ENCODE measurements at places on chromosomes 5 and 9. TPM values are rescaled to one million over a fixed set of nuclear protein-coding genes. Genes with fewer than 3 reads are reported as not detected.

IL4 gene
- not detected for total RNA-seq

BAAT gene
- not detected for total RNA-seq

MARCHF11 gene
- not detected for total RNA-seq

SLC25A2 gene
- 3.6 TPM for total RNA-seq

PAEP gene
- not detected for total RNA-seq

SLC36A3 gene
- total RNA-seq, result not detected

SPINK6 gene
- total RNA-seq, result not detected

- no peaks in the 10 kb centered on the region for H3K4me1 ChIP-seq
- no peak for DNase-seq
- H3K27me3 ChIP-seq, result no peaks in the 10 kb centered on the region
- no peak overlapping the region for H3K4me3 ChIP-seq
- H3K27ac ChIP-seq, result no peak overlapping the region
Observed at GRCh38 chr5:3393920-3394597, 201.6 kb upstream of the IRX1 start.

DNA sequence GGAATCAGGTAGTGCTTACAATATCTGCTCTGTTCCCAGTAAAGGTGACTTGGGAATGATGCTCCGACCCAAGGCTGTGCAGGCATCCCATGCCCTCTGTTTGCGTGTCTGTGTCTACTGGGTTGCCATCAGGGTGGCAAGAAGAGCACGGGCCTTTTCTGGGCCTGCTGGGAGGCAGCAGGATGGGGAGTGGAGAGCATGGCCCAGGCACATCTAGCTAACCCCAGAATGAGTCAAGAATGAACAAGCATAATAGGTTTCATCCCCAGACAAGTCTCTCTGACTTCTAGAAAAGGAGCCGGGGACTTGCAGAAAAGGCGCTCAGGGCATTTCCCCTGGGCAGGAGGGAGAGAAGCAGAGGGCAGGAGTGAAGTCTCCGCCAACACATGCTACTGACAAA is 260.4 kb downstream of the IRX1 start:
- H3K4me3 ChIP-seq, result no peak overlapping the region
- no peaks in the 10 kb centered on the region for H3K27me3 ChIP-seq
- DNase-seq, result no peak
- no peaks in the 10 kb centered on the region for H3K4me1 ChIP-seq

DNA sequence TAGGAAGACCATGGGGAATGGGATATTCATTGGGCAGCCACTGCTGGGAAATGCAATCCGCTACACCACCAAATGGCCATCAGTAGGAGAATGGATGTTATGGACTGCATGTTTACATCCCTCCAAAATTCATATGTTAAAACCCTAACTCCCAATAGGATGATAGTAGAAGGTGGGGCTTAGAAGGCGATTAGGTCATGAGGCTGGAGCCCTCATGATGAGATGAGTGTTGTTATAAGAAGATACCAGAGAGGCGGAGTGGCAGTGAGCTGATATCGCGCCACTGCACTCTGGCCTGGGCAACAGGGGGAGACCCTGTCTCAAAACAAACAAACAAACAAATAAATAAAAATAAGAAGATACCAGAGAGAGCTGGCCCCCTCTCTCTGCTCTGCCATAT is 16.1 kb upstream of the GTF3C5 start:
- no peaks in the 10 kb centered on the region for H3K4me1 ChIP-seq
- H3K4me3 ChIP-seq, result no peak overlapping the region
- H3K36me3 ChIP-seq, result no peaks in the 10 kb centered on the region
- no peak overlapping the region for H3K27ac ChIP-seq

DNA sequence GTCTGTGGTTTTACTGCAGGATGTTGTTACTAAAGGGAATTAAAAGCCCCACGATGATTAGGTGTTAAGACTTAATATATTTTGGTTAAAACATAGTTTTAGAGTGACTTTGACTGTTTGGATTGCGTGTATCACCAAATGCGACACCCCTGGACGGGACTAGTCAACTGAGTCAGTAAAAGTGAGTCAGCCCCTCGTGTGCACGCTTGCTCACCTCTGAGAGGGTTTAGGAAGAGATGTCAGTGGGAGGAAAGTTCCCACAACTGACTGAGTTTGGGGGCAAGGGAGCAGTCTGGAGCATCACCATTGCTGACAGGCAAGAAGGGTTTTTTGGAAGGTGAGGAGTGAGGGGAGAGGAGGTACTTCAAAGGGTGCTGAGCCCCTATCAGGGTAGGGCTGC is 14.4 kb upstream of the DMRT3 start:
- peaks cover 28% of the 10 kb centered on the region for H3K27me3 ChIP-seq
- no peak overlapping the region for H3K27ac ChIP-seq
- H3K36me3 ChIP-seq, result no peaks in the 10 kb centered on the region
- no peak for DNase-seq
- H3K4me1 ChIP-seq, result no peaks in the 10 kb centered on the region

- no peaks in the 10 kb centered on the region for H3K27me3 ChIP-seq
- no peak overlapping the region for H3K4me3 ChIP-seq
- no peaks in the 10 kb centered on the region for H3K4me1 ChIP-seq
- no peaks in the 10 kb centered on the region for H3K36me3 ChIP-seq
- H3K27ac ChIP-seq, result no peak overlapping the region
Observed at GRCh38 chr9:28464481-28465216, 891.4 kb upstream of the C9orf72 start.

DNA sequence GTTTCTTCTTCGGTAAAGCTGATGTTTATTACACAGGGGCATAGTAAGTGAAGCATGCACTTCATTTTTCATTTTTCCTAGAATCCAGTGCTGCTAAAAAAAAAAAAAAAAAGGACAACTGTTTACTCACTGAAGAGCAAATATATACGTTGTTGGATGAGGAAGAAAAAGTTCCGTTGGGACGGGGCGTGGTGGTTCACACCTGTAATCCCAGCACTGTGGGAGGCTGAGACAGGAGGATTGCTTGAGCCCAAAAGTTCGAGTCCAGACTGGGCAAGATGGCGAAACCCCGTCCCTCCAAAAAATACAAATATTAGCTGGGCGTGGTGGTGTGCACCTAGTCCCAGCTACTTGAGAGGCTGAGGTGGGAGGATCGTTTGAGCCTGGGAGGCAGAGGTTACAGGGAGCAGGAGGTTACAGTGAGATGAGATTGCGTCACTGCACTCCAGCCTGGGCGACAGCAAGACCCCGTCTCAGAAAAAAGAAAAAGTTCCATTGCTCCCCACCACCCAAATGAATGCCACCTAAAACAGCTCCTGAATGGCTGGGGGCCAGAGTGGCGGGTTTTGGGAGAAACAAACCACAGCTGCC is 60.1 kb upstream of the GNE start:
- no peak for DNase-seq
- no peaks in the 10 kb centered on the region for H3K27me3 ChIP-seq
- no peak overlapping the region for H3K27ac ChIP-seq
- no peak overlapping the region for H3K4me3 ChIP-seq

GRCh38 chr5:41368158-41368557 is 142.2 kb downstream of the PLCXD3 start:
- no peak overlapping the region for H3K27ac ChIP-seq
- no peaks in the 10 kb centered on the region for H3K4me1 ChIP-seq
- no peak for DNase-seq
- H3K27me3 ChIP-seq, result no peaks in the 10 kb centered on the region

- no peaks in the 10 kb centered on the region for H3K36me3 ChIP-seq
- no peaks in the 10 kb centered on the region for H3K4me1 ChIP-seq
- no peak overlapping the region for H3K27ac ChIP-seq
- H3K4me3 ChIP-seq, result no peak overlapping the region
Observed at GRCh38 chr9:138031186-138031585, 153.6 kb downstream of the CACNA1B start.

DNA sequence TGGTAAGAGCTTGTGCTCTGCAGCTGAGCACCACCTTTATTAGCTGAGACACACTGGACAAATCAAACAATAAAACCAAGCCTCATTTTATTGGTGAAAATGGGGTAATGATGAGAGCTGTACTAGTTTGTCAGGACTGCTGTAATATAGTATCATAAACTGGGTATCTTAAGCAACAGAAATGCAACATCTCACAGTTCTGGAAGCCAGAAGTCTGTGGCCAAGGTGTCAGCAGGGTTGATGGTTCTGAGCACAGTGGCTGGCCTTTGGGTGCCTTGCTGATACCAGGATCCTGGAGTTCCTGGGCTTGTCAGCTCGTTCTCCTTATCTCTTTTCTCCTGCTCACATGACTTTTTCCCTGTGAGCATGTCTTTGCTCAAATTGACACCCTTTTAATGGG is 513.1 kb downstream of the IRX1 start:
- H3K27ac ChIP-seq, result no peak overlapping the region
- H3K4me1 ChIP-seq, result no peaks in the 10 kb centered on the region
- no peak for DNase-seq
- no peak overlapping the region for H3K4me3 ChIP-seq

DNA sequence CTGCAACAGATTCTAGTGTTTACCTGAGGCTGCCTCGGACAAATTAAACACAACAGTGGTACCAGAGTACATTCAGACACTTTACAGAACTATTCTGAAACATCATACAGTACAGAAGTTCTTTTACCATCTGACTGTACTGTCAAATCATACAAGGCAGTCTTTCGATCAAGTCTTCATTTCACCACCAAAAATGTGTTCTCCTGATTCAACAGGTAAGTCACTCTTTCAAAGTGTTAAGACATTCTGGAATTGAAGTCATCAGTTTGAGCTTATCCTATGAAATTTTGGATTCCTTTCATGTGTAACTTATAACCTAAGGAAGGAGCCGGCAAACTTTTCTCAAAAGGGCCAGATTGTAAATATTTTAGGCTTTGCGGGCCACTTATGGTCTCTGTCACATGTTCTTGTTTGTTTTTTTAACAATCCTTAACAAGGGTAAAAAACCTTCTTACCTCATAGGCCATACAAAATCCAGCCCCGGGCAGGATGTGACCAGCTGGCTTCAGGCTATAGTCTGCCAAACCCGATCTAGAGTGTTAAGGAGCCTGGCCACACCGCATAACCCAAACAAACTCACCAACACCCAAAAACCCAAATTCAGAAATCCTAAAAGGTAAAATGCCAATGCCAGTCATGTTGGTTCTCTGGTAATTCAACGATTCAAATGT is 151.6 kb downstream of the DENND1A start:
- H3K4me1 ChIP-seq, result peaks cover 6% of the 10 kb centered on the region
- H3K27me3 ChIP-seq, result no peaks in the 10 kb centered on the region

GRCh38 chr5:122346897-122347581 is 35.0 kb downstream of the SNCAIP start:
- H3K27me3 ChIP-seq, result no peaks in the 10 kb centered on the region
- H3K36me3 ChIP-seq, result no peaks in the 10 kb centered on the region
- H3K4me1 ChIP-seq, result no peaks in the 10 kb centered on the region
- H3K4me3 ChIP-seq, result no peak overlapping the region

- H3K27me3 ChIP-seq, result peaks cover 7% of the 10 kb centered on the region
- DNase-seq, result no peak
- H3K36me3 ChIP-seq, result no peaks in the 10 kb centered on the region
- no peak overlapping the region for H3K4me3 ChIP-seq
Observed at GRCh38 chr9:35357826-35358225, 132.1 kb upstream of the RUSC2 start.
